Dorsolateral prefrontal cortex (tissue), 122 donors: ENCODE measurements at places on chromosomes 5 and 9.

- no peak for DNase-seq
These were observed 89.0 kb downstream of the FRMD3 start for GRCh38 chr9:83449166-83449565.

DNA sequence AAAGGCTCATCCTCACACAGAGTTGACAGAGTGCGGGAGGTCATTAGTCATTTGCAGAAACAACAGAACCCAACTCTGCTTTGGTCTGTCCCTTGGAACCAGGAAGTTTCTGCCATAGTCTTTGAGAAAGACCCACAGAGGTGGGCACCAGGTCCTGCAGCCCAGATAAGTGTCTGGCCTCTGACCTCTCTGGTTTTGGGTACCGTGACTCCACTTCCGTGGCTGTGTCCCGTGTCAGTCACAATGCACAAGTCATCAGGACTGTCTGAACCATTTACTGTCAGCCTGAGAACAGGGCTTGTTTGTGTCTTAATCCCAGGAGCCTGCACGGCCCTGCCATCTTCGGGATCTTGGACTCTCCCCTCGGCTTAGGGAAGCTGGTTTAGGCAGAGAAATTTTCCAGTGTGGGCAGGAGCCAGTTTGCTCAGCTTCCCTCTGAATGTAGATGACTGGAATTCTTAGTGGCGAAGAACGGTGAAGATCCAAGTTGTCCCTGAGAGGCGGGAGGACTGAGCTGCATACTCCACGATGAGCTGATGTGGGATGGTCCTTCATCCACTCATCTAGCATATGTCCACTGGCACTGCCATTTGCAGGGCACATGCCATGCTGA lies 11.9 kb downstream of the GSN start:
- DNase-seq = no peak

- DNase-seq = no peak
These were observed 110.7 kb downstream of the FEM1C start for GRCh38 chr5:115433918-115434317.

DNA sequence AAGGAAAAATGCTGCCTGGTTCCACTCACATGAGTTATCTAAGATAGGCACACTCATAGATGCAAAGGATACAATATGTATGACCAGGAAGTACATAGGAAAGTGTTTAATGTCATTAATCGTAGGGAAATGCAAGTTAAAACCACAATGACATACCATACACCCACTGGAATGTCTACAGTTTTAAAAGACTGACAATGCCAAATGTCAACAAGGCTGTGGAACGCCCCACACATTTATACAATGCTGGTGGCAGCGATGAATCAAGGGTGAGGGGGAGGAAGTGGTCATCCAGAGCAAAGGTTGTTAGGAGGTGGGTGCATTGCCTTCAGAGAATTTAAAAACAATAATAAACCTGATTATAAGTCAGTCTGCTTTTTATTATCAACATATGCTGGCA lies 437.8 kb downstream of the ARHGEF28 start:
- no peak for DNase-seq

DNA sequence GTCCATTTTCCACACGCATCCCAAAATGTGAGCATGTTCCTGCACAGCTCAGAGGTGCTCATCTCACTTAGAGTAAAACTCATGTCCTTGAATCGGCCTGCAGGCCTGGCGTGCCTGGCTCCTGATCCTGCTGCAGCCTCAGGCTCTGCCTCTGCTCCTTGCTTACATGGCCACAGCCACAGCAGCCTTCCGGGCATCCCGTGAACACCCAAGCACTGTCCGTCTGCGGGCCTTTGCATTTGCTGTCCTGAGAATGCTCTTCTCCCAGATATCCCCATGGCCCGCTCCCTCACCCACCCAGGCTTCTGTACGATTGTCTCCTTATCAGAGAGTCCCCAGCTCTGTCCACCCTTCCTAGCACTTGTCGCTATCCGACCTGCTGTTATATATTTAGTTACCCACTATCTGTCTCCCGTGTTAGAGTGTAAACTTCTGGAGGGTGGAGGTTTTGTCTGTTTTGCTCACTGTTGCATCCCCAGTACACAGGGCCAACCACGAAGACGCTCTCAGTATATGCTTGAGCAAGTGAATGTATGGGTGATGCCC lies 21.9 kb downstream of the FGF18 start:
- DNase-seq = no peak
